ENCODE measurements at places on chromosomes 7 and 10.

- no peak for DNase-seq
Measured at GRCh38 chr10:103983367-103983911, 16.5 kb downstream of the SLK start.

GRCh38 chr7:124205526-124205925 lies 172.7 kb upstream of the TMEM229A start:
- no peak for DNase-seq

DNA sequence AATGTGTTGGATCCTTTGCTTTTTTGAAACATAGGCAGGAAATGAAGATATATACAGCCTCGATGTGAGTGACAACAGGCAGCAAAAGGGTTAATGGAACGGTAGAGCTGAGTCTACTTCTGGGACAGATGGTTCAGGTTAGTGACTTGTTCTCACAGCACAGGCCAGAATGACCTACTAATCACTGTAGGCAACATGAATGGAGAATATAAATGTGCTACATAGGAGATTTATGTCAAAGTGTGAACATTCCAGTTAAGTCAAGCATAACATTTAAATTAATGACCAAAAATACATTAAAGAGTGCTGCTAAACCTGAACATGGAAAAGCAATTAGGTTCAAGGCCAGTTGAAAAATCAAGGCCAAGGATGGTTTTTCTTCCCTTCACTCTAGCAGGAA lies 235.2 kb downstream of the POU6F2 start:
- no peak for DNase-seq

GRCh38 chr10:68271196-68271882 lies 39.4 kb upstream of the ATOH7 start:
- DNase-seq = no peak
